Stimulated activated CD4-positive, alpha-beta T cell treated with anti-CD3 and anti-CD28 coated beads, Interleukin-2, amount 100 ng/mL, for 24 hours (primary cell): ENCODE measurements at places on chromosomes 2 and 18.
A peak's percentile ranks its signal among the peaks of the same experiment; 100 is the strongest.

DNA sequence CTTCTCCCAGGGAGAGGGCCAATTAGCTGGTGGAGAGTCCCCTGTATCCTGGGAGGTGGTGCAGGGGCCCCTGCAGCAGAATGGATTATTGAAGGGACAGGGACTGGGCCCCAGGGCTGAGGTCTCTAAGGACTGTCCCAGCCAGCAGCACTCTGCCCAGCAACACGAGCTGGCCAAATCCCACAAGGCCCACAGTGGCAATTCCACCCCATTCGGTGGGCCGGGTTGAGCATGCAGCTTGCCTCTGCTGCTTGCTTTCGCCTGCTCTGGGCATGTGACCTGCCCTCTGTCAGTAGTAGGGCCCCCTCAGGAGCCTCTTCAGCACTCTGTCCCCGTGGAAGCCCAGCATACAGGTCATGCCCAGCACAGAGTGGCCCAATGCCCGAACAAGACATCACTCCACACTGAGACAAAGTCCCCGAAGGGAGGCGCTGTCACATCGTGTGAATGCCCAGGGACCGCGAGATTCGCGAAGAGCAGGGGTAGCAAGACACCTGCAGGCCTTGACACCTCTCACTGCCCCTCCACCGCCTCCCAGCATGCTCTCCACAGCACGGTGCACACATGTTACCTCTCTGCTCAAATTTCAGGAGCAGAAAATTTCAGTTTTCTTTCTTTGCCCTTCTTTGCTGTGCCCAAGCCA, 65.4 kb downstream of the CRACDL start:
- DNase-seq, result no peak

GRCh38 chr2:5287558-5288334, 404.4 kb upstream of the SOX11 start:
- no peak for DNase-seq

DNA sequence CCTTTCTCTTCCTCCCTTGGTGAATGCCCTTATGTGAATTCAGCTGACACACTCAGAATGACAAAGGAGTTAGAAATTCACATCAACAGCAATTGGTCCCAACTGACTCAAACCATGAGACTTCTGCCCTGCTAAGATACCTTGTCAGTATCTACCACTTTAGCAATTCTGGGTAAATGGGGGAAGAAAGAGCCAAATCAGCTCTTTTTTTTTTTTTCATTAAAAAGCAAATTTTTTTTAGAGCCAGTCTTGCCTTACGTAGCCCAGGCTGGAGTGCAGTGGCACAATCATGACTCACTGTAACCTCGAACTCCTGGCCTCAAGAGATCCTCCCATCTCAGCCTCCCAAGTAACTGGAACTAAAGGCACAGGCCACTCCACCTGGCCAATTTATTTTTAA, 1.7 kb upstream of the PPP4R1 start:
- no peak for DNase-seq

DNA sequence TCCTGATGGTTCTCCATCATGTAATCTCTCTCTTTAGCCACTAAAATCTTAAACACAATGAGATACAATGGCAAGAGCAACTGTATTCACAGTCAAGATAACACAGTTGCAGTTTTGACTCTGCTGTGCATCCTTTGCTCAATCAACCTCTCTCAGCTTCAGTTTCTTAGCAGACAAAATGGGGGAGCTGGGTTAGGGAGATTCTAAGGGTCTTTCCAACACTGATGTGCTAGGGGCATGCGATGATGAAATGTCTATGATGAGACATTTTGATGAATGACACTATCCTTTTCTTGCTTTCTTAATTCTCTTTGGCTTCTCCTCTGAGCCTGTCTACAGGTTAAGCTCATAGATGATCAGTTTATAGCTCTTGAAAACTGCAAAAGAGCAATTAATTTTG, 1.1 kb downstream of the SERPINB10 start:
- DNase-seq, result no peak

DNA sequence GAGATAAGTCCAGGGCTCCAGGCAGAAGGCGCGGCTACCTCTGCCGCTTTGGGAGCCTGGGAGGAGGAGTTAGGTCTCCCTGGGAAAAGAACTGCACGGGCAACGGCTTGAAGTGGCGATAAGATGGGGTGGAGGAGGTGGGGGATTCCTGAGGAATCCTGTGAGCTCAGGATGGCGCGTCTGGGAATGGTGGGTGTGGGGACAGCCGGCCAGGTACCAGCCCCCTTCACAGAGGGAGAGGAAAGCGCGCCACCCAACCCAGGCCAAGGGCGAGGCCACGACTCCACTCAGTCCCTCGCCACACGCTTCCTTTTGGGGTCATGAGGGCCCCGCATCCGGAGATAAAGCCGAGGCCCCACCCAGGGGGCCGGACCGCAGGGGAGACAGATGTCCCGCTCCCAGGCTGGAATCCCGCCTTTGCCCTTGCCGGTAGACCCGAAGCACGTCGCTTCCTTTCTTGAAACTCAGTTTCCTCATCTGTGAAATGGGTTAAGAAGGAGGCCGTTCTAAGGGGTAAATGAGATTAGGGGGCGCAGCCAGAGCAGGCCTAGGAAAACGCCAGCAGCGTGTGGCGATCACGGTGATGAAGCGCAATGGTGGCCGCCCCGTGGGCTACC, 1.7 kb upstream of the CTDSP1 start:
- DNase-seq, result peak; percentile 56

GRCh38 chr18:21146016-21146415, 34.4 kb upstream of the ROCK1 start:
- no peak for DNase-seq

DNA sequence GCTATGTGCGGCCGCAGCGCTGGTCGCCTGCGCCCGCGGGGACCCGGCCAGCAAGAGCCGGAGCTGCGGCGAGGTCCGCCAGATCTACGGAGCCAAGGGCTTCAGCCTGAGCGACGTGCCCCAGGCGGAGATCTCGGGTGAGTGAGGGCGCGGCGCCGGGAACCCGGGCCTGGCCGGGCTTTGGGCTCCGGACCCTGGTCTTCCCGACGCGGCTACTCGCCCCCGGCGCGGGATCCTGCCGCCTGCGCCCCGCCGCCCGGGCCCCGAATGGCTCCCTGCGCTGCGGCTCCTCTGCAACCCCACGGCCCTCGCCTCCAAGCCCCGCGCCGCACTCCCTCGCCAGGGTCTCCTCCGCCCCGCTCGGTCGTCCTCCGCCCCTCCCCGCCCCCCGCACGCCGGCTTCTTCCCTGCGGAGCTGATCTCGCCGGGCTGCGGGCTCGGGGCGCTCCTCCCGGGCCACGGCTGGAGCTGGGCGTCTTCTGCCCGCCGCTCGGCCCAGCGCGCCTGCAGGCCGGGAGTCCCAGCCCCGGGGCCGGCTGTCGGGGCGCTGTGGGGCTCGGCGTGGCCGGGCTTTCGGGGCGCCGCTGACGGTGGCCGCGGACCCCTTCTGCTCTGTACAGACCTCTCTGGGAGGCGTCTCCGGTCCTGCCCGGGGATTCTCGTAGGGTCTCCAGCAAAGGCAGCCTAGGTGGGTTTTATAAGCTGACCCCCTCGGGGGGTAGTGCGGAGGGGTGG, 652 bp downstream of the GPC1 start:
- no peak for DNase-seq

DNA sequence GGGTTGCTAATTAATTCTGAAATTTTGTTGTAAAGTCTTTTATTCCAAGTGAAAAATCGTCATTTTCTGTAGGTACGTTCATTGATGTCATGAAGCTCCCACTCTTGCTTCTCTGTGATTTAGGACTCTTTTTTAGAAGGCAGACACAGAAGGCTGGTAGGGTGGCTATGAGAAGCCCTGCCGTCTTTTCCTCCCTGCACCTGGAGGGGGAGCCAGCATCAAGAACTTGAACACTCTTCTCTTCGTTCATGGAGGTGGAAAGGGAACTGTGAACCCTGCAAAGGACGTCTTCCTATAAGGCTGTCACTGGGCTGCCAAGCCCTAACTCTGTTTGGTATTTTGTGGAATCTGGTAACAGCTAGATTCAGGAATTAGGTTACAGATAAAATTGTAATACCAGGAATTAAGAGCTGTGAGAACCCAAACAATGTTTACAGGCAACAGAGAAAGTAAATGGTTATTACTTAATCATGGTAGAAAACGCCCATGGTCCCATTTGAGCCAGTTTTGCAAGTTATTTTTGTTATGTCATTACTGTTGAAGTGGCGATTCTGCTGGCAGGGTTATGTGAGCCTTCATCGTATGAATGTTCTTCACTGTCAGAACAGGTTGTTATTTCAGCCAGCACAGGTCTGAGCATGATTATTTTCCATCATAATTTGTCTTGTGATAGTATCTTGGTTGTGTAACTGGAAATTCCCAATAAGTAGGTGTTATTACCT, 112.2 kb downstream of the OSBPL6 start:
- peak; percentile 29 for DNase-seq

GRCh38 chr2:101302016-101302415, 6.5 kb downstream of the RNF149 start:
- no peak for DNase-seq

DNA sequence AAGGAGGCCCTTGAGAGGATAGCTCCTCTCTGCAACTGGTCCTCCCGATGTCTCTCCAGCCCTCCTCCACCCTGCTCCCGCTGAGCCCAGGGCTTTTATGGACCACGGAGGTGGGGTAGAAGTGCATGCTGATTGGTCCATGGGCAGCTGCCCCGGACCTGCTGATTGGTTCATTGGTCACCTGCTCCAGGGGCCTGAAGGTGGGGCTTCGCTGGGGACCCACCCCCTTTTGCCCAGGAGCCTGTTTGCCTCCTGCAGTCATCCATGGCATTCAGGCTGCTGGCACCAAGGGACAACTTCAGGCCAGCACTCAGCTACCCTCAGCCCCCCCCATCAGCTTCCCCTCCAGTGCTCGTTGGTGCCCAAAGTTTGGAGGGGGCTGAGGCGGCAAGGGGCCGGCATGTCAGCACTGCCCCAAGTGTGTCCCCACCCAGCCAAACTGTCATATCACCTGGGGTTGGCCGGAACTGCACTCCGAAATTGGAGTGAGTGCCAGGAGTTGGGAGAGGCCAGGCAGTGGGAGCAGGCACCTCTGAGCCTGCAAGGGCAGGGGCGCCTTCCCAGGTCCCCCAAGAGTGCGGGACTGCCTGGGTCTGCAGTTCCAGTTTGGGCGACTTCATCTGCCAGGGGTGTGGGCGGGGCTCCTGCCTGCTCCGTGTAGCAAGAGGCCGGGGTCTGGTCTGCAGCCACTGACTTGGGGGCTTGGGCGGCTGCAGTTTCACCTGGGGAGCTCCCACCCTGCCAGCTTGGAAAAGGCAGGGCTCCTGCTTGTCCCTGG, 288.9 kb downstream of the RDH14 start:
- no peak for DNase-seq

DNA sequence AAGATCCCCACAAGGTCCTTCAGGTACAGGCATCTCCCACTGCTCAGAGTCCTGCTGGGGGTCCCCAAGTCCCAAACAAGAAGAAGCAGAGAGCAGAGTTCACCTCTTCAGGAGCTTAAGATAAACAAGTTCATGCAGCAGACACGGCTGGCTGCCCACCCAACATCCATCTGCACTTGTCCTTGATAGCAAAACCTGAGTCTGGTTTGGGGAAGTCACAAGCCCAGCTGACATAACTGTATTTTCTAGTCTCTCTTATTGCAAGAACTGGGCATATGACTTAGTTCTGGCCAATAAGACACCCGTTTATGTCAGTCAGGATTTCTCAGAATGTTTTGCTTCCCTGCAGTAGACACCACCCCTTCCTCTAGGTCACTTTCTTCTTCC, 31.8 kb downstream of the AFF3 start:
- DNase-seq, result no peak

GRCh38 chr2:35416391-35417140, 939.0 kb upstream of the CRIM1 start:
- DNase-seq, result no peak

- DNase-seq, result no peak
Measured at GRCh38 chr2:9178904-9179571, 27.6 kb upstream of the ASAP2 start.

DNA sequence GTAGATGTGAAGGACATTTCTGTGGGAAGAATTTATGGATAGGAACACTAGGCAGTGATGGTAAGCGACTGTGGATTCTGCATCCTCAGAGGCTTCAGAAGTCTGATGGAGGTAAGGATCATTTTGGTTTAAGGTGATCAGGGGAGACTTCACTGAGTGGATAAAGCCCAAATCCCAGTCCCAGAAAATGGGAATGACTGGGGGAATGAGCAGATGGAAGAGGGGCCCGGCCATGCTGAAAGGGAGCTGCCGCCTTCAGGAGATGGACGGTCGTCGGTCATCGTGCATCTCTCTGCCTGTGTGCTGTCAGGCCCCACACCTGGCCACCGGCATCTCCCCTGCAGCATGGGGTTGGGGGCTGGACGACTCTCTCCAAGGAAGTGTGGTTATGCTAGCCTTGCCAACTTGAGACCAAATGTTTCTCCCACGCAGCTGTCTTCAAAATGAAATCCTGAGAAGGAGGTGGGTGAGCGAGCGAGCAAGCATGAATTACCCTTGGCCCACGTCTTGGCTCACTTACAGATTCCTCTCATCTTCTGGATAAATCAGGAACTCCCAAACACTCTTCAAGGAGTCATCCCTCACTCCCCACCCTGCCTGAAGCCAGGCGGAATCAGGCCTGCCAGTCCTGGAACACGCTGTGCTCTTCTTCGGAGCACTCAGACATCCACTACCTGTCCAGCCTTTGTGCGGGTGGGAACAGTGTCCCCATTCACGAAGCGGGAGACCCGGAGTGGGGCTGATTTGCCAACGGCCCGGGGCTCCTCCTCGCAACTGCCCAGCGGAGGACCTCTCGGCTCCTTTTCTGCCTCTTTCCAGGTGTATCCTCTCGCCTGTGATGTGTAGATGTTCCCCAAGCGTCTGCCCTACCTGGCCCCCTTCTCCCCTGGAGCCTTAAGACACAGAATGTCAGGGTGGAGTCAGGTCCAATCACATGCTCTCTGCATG, 85.6 kb downstream of the PRKCE start:
- no peak for DNase-seq

- DNase-seq, result no peak
Measured at GRCh38 chr2:237594514-237594871, 4.0 kb upstream of the RAB17 start.

- DNase-seq, result no peak
Measured at GRCh38 chr2:215698566-215698965, 262.7 kb upstream of the FN1 start.
